ENCODE measurements at places on chromosomes 6 and 20. TPM values are rescaled to one million over a fixed set of nuclear protein-coding genes. Genes with fewer than 3 reads are reported as not detected.

DNA sequence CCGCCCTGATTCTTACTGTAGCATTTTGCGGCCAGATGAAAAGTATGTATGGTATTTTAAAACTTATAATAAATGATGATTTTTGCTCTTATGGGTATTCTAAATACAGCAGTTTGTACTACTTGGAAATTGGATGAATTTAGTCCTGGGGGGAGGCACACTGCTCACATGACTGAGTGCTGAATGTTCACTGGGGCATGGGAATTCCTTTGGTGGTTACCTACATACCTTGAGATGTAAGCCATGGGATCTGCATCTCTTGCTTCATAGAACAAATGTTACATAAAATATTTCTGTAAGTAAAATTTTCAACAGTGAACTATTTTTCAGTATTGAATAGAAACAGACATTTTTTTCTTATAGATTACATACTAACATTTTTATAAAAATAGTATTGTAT is 71.1 kb downstream of the FIG4 start:
- no peak overlapping the region for H3K4me3 ChIP-seq
- peaks cover 29% of the 10 kb centered on the region for H3K36me3 ChIP-seq
- H3K27me3 ChIP-seq, result no peaks in the 10 kb centered on the region
- no peak for DNase-seq
- no peak overlapping the region for H3K27ac ChIP-seq

ALDH8A1 gene
- 1.2 TPM for total RNA-seq

- no peaks in the 10 kb centered on the region for H3K36me3 ChIP-seq
- H3K4me1 ChIP-seq, result peaks cover 12% of the 10 kb centered on the region
- no peaks in the 10 kb centered on the region for H3K27me3 ChIP-seq
- no peak overlapping the region for H3K4me3 ChIP-seq
Observed at GRCh38 chr6:108737594-108738546, 110.4 kb upstream of the ARMC2 start.

DNA sequence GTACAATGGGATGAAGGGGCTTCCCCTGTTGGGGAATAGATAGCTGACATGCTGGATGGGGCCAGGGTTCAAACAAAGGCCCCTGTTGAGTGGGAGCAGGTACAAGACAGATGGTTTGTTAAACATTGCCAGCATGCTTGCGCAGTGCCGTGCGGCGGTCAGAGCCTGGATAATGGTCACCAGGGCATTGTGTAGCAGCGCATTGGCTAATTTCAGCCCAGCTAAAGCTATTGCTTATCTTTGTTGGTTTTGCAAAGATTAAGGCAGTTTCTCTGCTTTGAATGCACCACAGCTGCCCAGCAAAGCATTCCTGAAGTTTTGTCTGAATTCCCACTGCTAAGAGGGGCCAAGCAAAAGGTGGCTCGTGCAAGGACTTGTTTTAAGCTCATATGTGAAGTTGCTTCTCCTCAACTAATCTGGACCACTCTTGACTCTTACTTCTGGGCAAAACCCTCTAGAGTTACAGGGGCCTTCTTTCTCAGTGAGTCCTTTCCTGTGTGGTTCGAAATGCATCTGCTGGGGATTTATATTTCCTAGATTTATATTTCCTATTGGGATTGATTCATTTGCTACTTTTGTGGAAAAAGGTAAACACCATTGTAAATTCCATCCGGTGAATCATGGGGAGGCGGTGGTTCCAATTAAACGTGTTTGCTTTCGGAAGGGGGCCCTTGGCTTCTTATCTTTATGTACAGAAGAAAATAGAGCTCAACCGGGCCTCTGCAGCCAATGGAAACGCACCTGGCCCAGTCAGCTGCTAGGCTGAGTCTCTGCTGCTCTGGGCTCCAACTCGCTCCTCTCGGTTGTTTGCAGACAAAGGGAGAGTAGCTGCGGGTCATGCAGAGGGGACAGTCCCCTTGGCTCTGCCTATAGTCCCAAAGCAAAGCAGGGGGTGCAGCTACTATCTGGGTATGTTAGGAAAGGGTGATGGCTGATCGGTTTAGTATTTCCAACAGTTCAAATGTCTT is 72.1 kb downstream of the FOXA2 start:
- H3K4me3 ChIP-seq, result no peak overlapping the region
- H3K27ac ChIP-seq, result no peak overlapping the region
- H3K27me3 ChIP-seq, result no peaks in the 10 kb centered on the region
- no peaks in the 10 kb centered on the region for H3K36me3 ChIP-seq
- DNase-seq, result peak; percentile 77

DNA sequence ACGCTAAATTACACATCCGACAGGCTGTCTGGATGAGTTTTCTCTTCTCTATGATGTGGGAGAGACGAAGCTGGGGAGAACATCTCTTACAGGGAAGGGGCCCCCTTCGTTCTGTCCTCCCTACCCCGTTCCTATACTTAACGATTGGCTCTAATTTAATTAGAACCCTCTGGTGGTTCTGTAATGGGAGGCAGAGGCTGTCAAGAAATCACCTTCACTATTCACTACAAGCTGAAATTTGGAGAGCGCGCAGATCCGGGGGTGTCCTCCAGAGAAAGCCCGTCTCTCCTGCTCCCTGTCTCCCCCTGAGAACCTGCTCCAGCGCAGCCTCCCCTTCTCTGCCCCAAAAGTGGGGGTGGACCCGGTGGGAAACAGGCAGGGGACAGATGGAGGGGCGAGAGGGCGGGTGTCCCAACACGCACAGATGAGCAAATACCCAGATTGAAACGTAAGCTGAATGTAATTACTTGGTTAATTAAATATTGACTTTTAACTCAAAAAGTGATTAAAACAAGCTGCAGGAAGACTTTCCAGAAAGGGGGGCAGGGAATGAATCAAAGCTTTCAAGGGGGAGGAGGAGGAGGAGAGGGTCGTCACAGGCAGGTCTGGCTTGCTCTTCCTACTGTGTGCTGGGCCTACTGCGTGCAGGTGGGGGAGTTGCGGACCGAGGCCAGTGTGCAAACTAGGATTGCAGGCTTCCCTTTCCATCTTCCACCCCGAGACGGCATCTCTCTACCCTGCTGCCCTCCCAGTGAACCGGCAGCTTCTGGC is 1.3 kb downstream of the SULF2 start:
- DNase-seq, result no peak
- peaks cover 19% of the 10 kb centered on the region for H3K4me1 ChIP-seq
- peak overlapping the region; percentile 59 for H3K4me3 ChIP-seq
- no peak overlapping the region for H3K27ac ChIP-seq

BTNL2 gene
- not detected for total RNA-seq

CENPW gene
- 5.1 TPM for total RNA-seq

DNA sequence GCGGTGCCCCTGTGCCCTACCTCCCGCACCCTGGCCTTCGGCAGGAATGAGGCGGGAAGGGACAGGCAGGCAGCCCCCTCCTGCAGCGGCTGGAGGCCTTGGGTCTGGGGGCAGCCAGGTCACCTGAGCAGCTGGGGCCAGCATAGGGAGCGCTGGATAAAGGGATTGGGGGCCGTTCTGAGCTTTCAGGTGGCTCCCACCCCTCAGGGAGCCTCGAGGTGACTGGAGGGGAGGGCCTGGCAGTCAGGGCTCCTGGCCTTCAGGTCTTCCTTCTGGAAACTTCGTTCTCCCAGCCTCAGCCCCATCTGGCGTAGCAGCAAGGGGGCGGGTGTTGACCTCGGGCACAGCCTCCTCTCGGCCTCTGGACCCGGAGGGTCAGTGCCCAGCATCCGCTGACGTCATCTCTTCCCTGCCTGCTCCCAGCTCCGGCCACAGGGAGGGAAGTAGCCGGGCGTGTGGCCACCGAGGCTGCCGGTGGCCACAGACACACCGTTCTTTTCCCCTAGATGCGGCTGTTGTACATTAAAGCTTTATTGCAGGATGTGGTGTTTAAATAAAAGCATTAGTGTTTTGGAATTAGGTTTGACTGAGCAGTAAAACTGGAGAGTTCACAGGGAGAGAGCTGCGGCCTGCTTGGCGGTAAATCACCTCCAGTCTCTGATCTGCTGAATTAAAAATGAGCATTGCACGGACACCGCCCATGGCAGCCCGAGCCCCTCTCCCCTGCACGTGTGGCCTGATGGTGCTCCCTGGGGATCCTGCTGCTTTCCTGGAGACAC is 80.0 kb upstream of the GATA5 start:
- peaks cover 80% of the 10 kb centered on the region for H3K27me3 ChIP-seq
- H3K4me1 ChIP-seq, result no peaks in the 10 kb centered on the region
- H3K27ac ChIP-seq, result no peak overlapping the region
- no peak for DNase-seq

OR2B6 gene
- total RNA-seq, result not detected

- H3K4me3 ChIP-seq, result no peak overlapping the region
- H3K36me3 ChIP-seq, result no peaks in the 10 kb centered on the region
- no peaks in the 10 kb centered on the region for H3K27me3 ChIP-seq
- DNase-seq, result no peak
- peaks cover 7% of the 10 kb centered on the region for H3K4me1 ChIP-seq
Observed at GRCh38 chr6:163501439-163501838, 86.9 kb downstream of the QKI start.

SAPCD1 gene
- 2.6 TPM for total RNA-seq

GRCh38 chr6:20661721-20662120 is 127.5 kb downstream of the CDKAL1 start:
- H3K4me3 ChIP-seq, result no peak overlapping the region
- no peaks in the 10 kb centered on the region for H3K36me3 ChIP-seq
- H3K4me1 ChIP-seq, result peaks cover 5% of the 10 kb centered on the region
- H3K27ac ChIP-seq, result no peak overlapping the region
- H3K27me3 ChIP-seq, result no peaks in the 10 kb centered on the region
- no peak for DNase-seq

- H3K27me3 ChIP-seq, result peaks cover 35% of the 10 kb centered on the region
- DNase-seq, result no peak
- H3K27ac ChIP-seq, result peak overlapping the region; percentile 77
- H3K4me1 ChIP-seq, result peaks cover 40% of the 10 kb centered on the region
- peak overlapping the region; percentile 50 for H3K4me3 ChIP-seq
Observed at GRCh38 chr20:64042054-64042781, 6.2 kb downstream of the C20orf204 start.

DNA sequence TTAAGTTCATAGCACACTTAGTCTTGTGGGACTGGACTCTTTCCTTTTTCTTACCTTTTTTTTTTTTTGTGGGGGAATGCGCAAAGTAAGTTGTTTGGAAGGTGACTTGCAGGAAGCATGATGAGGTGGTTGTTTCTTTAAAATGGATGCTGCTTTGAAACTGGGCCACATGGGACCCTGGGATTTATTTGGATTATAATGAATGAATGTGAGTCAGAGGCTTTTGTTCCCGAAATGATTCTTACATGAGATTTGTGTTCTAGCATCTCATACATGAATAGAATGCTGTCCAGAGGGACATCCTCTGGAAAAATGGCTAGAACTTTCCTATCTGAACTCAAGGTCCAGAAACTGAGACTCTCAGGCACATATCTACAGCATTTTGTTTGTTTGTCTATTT is 236.6 kb upstream of the RNF24 start:
- H3K27ac ChIP-seq, result no peak overlapping the region
- peaks cover 28% of the 10 kb centered on the region for H3K27me3 ChIP-seq
- peaks cover 8% of the 10 kb centered on the region for H3K4me1 ChIP-seq
- no peak for DNase-seq
- H3K36me3 ChIP-seq, result no peaks in the 10 kb centered on the region
